ENCODE measurements at places on chromosomes 1 and 21.

DNA sequence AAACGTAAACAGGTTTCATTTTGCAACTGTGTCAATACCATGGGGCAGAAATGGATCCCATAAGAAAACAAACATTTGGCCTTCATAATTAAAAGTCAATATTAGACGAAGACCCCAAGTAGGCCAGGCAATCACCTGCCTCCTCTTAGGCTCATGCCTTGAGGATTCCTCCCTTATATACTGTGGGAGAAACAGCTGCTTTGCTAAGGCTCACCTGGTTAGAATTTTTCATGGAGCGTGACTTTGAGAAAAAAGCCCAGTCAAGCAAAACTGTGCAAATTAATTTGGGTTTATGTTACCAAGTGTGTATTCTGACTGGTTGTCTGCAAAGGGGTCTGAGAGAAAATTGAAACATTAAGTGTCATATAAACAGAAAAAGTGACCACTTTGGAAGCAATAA lies 605.3 kb upstream of the USP24 start:
- no peak for DNase-seq

DNA sequence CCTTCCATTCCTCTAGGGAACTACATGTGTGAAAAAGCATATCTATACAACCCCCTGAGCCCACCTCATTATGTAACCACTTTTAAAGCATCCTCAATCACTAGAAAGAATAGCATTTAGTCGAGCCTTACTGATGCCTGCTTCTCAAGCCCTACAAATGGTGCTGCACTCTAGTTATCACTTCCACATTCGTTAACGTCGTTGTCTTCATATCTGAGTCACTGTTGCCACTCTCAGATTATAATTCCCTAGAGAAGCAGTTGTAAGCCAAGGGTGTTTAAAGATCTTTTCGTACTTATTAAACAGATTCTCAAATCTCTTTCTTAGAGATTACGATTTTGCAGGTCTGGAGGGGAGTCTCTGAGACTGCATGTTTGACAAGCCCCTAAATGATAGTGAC lies 16.5 kb downstream of the ATP1B1 start:
- no peak for DNase-seq

GRCh38 chr1:198259333-198260074 lies 102.7 kb downstream of the NEK7 start:
- no peak for DNase-seq

GRCh38 chr1:235215453-235215852 lies 54.4 kb upstream of the RBM34 start:
- no peak for DNase-seq

DNA sequence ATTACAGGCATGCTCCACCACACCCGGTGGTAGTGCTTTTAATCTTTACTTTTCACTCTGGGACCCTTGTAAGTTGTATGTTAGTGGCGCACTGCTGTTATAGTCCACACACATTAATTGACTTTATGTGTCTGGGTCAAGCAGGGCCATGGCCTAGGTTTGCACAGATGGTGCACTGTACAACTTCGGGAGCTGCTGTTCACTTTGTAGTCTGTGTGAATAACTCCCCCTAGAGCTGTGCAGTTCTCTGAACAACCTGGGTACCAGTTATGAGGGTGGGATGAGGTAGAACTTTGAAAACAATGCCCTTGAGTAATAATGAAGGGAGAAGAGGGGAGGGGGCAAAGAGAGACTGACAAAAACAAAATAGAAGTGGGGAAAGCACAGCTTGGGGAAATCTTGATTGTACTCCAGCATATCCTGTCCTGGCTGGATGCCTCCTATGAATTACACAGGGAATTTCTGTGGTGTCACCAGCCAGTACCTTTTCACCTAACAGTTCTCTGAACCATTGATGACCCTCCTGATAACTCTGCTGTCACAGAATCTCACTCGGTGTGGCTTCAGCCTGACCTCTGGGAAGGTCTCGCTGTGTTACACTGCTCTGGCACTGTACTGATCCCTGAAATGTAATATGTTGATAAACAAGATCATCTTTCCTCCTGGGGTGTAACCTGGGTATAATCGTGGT lies 2.2 kb downstream of the PTGFRN start:
- no peak for DNase-seq

GRCh38 chr1:100875228-100875627 lies 19.4 kb downstream of the EXTL2 start:
- DNase-seq, result no peak

DNA sequence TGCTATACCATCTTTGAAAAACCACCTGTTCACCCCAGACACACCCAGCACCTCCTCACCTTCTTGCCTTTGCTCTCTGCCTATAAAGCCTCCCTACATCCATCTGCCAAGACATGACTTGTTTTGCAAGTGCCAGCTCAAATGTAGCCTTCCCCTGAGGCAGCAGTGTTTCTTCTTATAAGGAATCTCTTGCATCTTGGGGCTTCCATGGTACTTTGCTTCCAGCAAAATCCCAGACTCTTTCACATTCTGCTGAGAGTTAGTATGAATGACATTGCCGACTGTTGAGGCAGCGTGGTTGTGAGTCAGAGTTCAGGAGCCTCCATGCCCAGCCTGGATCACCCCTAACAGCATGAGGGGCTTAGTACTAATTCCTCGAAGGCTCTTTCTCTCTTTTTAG lies 217.4 kb upstream of the RUNX1 start:
- no peak for DNase-seq

- DNase-seq, result no peak
Observed at GRCh38 chr21:37958537-37958936, 42.3 kb upstream of the KCNJ6 start.

Measured in sciatic nerve (tissue), 2 donors.